ENCODE measurements at places on chromosomes 7 and 10. TPM values are rescaled to one million over a fixed set of nuclear protein-coding genes. Genes with fewer than 3 reads are reported as not detected.

PILRA gene
- 36.9 TPM for total RNA-seq

FAM25G gene
- not detected for total RNA-seq

RASSF4 gene
- 40.9 TPM for total RNA-seq

ZNF727 gene
- 5.5 TPM for total RNA-seq

DNAH11 gene
- 3.4 TPM for total RNA-seq

Measured in upper lobe of right lung (tissue), 1 donor.